Gastrocnemius medialis (tissue), 4 donors: ENCODE measurements at places on chromosomes 3 and 15.

GRCh38 chr3:73577704-73578103, 47.0 kb downstream of the PDZRN3 start:
- DNase-seq = no peak

DNA sequence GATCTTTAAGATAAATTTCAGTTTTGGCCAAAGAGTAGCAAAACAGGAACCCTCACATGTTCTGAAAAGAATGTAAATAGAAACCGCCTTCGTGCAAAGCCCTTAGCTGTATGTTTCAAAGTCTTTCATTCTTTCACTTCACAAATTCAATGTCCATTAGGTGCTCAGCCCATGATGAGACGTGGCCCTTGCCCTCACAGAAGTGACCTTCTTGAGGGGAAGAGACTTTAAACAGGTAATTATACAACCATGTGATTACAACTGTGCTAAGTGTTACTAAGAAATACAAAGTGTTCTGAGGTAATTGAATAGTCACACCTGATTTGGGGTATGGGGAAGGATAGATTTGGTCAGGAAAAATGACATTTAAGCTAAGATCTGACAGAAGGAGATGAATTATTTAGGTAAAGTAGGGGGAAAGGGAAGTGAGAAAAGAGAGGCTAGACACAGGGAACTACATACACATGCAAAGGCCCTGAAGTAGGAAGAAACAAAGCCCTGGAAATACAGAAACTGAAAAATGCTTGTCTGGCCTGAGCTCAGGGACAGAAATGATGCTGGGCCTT, 19.6 kb downstream of the HSPBAP1 start:
- no peak for DNase-seq

DNA sequence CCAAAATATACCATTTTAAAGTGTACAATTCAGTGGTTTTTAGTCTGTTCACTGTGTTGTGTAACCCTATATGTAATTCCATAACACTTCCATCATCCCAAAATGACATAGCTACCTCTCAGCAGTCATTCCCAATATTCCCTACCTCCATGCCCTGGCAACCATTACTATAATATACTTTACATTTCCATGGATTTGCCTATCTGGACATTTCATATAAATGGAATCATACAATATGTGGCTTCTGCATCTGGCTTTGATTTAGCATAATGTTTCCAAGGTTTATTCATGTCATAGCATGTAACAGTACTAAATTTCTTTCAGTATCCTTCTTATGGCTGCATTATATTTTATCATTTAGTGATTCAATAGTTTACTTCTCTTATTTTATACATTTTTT, 25.3 kb downstream of the FAM98B start:
- DNase-seq = no peak

DNA sequence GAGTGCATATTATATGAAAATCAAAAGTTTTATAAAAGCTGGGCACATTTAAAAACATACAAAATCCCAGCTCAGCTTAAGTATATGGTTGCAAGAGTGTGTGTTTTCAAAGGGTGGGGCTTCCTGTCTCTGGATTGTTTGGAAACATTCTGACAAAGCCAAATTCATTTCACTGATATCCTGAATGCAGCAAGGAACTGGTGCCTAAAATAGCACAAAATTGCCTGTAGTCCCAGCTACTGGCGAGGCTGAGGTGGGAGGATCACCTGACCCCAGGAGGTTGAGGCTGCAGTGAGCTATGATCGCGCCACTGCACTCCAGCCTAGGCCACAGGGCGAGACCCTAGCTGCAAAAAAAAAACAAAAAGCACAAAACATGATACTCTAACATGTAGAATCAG, 13.0 kb upstream of the TJP1 start:
- DNase-seq = no peak

- DNase-seq = no peak
These were observed 691 bp downstream of the SENP7 start for GRCh38 chr3:101512396-101512645.

DNA sequence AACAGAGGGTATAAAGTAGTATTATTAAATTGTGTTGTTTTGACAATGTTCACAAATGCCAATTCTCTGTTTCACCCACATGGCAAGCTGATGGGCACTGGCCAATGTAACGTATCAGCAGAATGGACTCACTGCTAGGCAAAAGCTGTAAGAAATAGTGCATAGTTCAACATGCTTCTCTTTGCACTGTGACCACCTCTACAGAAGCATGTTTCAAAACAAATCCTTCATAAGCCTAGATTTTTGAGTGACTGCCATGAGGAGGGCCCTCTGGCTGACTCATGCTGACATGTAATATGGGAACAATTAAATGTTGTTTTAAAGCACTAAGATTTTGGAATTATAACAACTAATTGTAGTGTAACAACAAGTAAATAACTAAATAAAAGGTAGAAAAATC, 3.2 kb downstream of the GBE1 start:
- no peak for DNase-seq

DNA sequence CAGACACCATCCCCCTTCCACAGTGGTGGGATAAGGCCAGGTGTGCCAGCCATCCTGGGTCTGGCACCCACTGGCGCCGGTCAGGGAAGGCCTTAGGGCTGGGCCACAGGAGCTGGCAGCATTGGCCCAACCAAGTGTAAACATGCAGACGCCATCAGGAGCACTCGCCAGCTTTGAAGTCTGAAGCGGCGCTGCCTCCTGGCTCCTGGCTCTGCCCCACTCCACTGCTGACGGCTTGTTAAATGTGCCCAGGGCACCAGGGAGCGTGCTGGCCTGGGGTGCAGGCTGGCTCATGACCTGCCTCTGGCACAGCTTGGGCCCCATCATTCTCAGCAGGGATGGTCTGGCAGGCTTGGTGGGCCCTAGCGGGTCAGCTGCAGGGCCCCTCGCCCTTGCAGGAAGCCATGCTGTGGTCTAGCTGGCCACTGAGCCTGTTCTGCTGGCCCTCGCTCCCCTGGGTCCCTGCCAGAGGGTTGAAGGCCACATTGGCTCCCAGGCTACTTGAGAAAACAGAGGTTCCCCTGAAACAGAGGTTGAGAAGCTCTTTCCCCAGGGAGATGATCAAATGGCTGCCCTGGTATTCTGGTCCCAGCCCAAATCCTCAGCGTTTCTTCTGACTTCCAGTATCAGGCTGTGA, 116.6 kb downstream of the DNAJB8 start:
- DNase-seq = peak; percentile 53

GRCh38 chr3:141181819-141182218, 49.8 kb upstream of the PXYLP1 start:
- no peak for DNase-seq

GRCh38 chr3:148233403-148233802, 464.3 kb upstream of the AGTR1 start:
- no peak for DNase-seq

- DNase-seq = no peak
These were observed 65.4 kb downstream of the FOXP1 start for GRCh38 chr3:71518089-71518488.
